ENCODE measurements at places on chromosomes 5 and 9.

GRCh38 chr5:10471677-10472076, 30.0 kb downstream of the ROPN1L start:
- no peak for DNase-seq

DNA sequence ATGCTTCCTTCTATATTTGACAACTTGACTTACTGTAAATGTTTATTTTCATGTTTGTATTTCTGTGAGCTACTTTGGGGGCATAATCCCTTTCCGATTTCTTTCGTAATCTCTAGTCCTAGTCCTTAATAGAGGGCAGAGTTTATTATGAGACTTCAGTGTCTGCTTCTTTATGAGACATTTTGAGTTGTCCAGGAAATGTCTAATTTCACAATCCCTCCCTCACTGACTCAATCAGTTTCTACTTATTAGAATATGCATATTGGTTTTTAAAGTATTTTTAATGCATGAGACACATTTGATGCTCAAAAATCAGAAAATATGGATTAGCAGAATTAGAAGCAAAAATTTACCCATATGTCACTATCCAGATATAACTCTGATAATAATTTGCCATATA, 160.9 kb downstream of the FOCAD start:
- no peak for DNase-seq

DNA sequence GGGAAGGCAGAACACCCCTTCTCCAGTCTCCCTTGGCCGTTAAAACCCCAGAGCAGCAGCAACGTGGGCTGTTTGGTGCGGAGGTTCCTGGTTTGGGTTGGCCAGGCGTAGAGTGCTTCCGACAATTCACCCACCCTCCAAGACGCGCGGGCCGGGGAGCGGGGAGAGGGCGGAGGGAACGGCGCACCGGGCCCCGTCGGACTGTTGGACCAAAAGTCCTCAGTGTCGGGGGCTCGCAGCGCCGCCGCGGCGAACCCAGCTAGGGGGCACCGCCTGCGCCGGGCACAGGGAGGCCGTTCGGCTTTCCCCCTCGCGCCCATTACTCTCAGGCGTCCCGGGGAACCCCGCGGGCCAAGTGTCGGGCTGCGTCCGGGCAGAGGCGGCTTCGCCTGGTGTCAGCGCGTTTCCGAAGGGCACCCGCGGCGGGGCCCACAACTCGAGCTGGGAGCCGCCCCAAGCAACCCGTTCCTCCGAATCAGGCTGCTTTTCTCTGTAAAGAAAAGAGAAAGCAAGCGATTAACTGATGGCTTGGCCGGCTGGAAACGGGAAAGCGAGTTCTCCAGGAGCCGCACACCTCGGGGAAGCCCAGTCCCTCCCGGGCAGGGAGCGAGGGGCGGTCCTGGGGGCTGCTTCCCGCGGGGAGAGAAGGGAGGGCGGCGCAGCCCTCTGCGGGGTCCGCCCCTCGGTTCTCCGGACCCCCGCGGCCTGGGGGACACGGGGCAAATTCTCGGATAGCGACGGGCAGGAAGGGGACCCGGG, 145.5 kb downstream of the ERCC6L2 start:
- DNase-seq = no peak

GRCh38 chr9:128621730-128622455, 34.8 kb downstream of the DYNC2I2 start:
- no peak for DNase-seq

GRCh38 chr5:174698156-174698555, 26.2 kb upstream of the MSX2 start:
- DNase-seq = no peak

GRCh38 chr5:31751610-31752009, 112.7 kb downstream of the PDZD2 start:
- DNase-seq = no peak

GRCh38 chr5:96668725-96669124, 6.5 kb downstream of the CAST start:
- no peak for DNase-seq

DNA sequence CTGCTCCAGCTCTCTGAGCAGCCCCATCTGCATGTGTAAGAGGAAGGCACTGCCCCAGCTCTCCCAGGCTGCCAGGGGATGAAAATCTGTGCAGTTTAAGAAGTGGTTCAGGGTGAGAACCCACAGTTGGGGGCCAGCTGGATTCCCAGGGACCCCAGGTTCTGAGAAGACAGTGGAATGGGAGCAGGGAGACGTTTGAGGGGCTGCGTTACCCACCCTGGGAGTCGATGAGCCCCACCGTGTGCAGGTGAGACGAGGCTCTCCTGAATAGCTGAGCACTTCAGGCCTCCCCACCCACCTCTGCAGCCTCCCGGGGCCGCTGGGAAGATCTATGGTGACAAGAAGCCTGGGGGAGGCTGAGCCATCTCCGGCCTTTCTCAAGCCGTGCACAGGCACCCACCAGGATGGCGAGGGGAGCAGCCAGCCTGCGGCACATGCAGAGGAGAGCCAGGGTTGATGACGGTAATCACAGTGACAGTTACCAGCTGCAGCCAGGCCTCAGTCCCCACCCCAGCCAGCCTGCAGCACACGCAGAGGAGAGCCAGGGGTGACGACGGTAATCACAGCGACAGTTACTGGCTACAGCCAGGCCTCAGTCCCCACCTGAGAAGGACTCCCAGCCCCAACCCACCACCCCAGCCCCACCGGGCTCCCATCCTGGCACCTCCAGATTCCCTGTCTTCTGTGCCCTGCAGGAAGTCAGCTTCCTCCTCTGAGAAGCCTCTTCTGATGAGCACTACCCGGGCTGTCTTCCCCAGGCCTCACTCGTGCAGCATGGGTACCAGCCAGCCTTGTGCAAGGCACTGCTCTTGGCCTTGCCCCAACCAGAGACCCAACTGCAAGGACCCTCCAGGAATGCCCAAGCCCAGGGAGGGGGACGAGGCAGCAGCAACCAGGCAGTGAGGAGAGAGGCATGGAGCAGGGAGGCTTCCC, 150.8 kb upstream of the PPP1R26 start:
- DNase-seq = no peak

- no peak for DNase-seq
Measured at GRCh38 chr5:179906795-179907555, 722 bp downstream of the TBC1D9B start.

GRCh38 chr5:74541381-74541781, 99.1 kb downstream of the ENC1 start:
- peak; percentile 64 for DNase-seq

DNA sequence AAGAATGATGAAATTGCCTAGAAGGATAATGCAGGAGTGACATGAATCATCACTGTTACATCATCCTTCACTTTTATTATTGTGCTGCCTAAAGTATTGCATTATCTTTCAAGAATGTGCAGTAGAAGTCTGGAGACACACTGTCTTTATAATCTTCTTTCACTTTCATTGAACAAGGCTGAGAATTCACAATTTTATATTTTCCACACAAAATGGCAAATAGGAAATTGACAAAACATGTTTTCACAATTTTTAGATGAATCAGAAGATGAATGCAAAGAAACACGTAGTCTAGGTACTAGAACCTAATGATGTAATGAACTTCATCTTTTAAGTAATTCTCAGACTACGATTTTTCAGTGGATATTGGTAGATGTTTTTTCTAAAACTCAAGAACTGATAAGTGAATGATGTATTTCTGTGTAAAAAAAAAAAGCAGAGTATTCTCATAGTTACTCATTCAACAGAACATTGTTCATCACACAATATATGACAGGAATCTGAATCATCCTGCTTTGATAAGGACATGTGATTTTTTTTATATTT, 131.5 kb upstream of the GRHPR start:
- DNase-seq = peak; percentile 68

GRCh38 chr9:129677456-129677855, 12.0 kb downstream of the PRRX2 start:
- DNase-seq = no peak

DNA sequence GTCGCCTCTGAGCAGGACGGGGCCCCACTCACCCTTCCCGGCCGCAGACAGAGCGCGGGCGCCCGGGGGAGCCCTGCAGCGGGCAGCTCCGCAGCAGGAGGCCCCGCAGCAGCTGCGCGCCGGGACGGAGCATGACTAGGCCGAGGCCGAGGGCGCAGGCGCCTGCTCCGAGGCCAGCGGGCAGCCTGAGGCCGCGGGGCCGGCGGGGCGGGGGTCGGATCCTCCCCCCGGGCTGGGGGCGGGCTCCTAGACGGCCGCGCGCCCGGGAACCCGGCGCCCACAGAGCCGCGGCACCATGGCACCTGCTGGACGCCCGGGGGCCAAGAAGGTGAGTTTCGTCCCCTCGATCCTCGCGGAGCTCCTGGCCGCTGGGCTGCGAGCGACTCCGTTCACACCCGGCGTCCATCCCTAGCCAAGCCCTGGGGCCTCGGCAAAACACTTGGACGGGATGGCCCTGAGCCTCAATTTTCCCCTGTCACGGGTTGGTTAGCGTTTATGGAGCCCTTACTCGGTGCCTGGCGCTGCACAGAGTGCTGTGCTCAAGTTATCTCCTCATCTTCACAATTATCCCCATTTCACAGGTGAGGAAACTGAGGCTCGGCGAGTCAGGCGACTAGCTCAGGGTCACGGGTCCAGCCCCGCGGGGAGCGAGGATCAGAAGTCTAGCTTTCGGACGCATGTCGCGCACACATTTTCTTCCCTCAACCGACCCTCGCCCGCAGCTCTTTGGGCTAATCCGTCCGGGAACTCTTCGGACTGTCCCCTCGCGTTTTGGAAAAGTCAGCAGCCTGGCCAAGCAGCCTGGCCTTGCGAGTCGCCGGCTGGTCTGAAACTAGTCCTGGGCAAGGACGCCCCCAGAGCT, at the start of the genes BHMT2 and DMGDH:
TSS of gene BHMT2 (plus strand) at position 280 of the 862 bp plus-strand sequence. CDS start at position 296, 16 bp downstream.
TSS of gene DMGDH (minus strand) at position 187 of the 862 bp plus-strand sequence. CDS start at position 133, 54 bp downstream.
- no peak for DNase-seq

DNA sequence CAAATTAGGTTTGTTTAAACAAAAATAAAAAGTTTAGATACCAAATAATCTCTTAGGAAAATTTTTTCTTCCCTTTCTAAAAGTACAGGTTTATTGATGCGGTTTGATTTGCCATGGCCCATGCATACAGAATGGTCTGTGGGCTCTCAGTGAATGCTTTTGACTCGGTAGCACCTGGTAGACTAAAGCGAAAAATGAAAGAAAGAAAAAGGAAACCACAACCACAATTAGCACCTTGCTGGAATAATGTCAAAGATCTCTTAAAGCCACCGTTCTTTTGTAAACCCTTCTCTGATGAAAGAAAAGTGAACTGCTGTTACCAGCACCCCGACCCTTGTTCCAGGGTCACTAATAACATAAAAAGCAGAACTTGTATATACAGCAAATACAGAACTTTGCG, 157.9 kb downstream of the NFIB start:
- no peak for DNase-seq

DNA sequence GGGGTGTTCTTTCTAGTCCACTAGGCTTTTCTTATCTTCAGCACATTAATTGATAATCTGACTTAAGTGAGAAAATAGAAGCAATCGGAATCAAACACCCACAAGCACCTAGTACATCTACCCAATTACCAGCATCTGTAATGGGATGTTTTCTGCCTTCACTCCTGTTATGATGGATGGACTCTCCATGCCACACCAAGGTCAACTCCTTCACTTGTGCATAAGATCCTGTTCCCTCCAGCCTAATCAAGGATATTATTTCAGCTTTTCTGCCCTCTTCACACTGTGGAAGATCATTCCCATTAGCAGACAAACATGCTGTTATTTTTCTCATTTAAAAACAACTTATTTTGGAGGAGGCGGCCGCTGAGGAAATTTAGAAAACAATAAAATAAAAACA, 162.0 kb upstream of the EDIL3 start:
- DNase-seq = no peak

GRCh38 chr5:167889276-167889675, 402.2 kb upstream of the WWC1 start:
- DNase-seq = no peak

GRCh38 chr5:119439140-119439631, 13.1 kb upstream of the HSD17B4 start:
- no peak for DNase-seq

DNA sequence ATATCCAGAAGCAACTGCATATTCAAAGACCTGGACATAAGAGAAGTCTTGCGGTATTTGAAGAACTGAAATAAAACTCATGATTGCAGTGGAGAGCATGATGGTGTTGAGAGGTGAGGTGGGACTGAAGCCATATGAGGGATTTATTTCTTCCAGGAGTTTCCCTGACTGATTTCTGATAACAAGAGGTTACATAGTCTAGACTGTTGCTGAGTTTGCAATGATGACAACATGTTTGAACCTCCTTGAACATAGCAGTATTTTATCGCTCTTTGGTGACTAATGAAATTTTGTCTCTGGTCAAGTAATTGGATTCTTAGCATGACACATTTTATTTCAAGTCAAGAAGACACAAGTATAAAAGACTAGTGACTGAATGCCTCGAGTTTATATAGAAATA, 61.8 kb downstream of the ACTBL2 start:
- no peak for DNase-seq

- DNase-seq = no peak
Measured at GRCh38 chr5:2259494-2260107, 376.9 kb upstream of the IRX4 start.

DNA sequence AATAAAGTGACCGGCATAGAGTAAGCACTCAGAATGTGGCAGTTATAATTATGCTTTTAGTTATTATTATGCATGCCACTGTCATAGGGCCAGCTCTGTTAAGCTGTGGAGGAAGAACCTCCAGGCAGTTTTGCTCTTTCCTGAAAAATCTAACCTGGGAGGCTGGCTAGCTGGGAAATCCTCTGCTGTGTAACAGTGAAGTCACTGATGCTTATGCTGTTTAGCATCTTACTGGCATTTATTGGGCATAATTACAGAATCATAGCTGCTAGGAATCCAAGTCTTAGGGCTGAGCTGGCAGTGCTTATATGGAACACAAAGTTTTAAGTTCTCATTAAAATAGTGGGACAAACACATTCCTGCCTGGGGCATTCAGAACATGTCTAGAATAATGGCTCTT, 5.5 kb upstream of the GSN start:
- DNase-seq = no peak

DNA sequence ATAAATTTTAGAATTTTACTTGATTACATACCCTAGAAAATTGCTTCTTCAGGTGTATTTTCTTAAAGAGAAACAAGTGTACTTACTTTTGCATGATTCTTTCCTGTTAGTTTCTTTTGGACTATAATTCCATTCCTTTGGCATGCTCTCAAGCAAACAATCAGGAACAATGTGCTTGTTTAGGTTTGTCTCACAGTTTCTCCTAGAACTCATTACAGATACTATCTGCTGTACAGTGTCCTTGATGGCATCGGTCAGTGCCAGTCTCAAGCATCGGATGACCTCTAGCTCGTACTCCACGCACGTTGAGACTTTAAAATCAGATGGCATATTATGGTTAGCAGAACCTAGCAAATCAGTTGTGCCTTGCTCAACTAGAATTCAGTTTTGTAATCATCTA, 214.9 kb downstream of the KIAA0825 start:
- DNase-seq = no peak

DNA sequence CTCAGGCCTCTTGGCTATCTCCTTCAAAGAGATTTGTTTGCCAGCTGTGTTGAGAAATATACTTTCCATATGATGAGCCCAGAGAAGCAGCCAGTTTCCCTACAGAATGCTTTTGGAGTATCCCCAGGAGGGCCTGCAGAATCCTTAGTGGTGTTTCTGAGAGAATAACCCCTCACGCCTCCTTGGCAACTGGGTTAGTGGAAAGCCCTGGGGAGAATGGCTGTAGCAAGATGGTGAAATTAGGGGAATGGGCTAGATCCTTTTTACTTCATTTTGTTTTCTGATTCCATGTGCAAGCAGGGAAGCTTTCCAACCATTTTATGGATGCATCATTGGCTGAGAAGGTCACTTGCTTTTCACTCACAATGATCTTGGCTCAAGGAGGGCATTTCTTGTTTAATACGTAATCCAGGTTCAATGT, 364.6 kb downstream of the DMRT2 start:
- no peak for DNase-seq

GRCh38 chr5:105931881-105932421, 1738.8 kb downstream of the EFNA5 start:
- no peak for DNase-seq

All from SK-N-MC (cell line).